ENCODE measurements at places on chromosomes 6 and 20.

DNA sequence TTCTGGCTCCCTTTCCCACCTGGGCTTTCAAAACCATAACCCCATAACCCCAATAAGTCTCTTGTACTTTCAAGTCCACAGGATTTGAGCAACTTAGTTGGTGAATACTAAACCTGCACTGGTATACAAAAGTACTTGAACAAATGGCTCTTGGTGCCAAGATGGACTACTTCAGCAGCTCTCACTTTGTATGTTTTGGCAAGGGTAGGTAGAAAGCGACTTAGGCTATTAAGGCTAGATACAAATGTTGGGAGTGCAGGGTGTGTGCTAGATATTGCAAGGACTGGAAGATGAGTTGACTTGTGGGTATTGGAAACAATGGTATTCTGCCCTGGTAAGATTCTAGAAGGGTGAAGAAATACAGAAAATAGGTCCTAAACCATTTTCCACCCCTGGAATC lies 182.6 kb upstream of the MOCS1 start:
- no peak for DNase-seq

DNA sequence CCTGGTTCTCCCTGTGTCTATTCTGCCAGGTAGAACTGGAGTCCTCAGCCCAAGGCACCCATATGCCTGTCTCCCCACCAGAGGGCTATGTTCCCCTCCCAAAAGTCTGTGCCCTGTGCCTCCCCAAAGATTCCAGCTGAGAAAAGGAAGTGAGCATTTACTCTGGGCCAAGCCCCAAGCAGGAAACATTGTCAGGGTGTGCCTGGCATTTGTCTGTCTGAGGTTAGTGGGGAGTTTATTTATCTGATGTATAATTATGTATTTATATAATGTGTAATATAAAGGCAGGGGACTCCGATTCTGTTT lies 5.6 kb downstream of the GDF5 start:
- no peak for DNase-seq

GRCh38 chr6:33620856-33621710 lies at the start of gene ITPR3:
ITPR3 (plus strand) TSS chr6:33621322; CDS start chr6:33621603, 281 bp downstream.
- no peak for DNase-seq

DNA sequence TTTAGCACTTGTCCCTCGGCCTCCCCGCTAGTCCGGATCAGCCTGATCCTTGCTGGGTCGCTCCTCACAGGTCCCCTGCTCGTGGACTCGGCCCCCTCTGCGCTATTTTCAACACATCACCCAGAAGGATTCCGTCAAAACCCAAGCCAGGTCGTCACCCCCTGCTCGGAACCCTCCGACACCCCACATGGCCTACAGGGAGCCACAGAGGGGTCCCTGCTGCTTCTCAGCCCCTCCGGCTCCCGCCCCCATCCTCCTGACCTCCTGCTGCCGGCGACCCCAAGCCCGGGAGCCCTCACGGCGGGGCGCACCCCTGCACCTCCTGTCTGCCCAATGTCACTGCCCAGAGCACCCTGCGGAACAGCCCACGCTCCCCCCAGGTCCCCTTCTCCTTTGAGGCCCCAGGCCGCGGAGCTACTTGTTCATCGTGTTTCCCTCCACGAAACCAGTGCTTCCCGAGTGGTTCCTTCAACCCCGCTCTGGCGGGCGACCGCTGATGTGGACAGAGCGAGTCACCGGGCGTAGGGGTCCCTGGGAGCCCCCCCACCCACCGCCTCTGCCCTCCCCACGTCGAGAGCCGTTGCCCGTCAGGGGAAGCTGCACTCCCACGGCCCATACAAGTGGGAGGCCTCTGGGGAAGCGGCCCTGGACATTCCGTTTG lies 638 bp upstream of the MYL9 start:
- no peak for DNase-seq

DNA sequence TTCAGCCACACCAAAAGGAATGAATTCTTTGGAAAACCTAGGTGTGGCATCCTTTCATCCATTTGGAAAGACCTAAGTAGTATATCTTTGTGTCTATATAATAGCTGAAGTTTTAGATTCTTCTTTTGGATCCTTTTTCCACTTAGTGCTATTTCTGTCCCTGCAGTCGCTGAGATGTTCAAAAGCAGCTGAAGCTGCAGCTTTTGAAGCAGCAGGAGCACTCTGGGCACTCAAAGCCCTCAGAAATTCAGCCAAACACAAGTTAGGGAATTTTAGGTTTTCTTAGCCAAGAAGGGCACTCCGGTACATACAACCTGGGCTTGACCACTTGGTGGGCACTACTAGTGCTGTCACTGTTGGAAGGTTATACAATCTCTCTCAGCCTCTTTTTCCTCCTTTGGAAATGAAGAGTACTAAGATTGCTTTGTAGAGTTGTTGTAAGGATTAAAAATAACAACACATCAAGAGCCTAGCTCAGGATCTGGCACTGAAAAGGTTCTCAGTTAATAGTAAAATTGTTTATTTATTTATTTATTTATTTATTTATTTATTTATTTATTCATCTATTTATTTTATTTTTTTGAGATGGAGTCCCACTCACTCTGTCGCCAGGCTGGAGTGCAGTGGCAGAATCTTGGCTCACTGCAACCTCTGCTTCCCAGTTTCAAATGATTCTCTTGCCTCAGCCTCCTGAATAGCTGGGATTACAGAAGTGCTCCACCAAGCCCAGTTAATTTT lies 71.9 kb upstream of the SLC22A16 start:
- DNase-seq: no peak
